ENCODE measurements at places on chromosomes 6 and 20.

GRCh38 chr6:83868639-83869038, 9.2 kb downstream of the CYB5R4 start:
- DNase-seq = no peak

- DNase-seq = no peak
These were observed 88.6 kb downstream of the ERMARD start for GRCh38 chr6:169839898-169840631.

- DNase-seq = no peak
These were observed 39.4 kb downstream of the ZBTB46 start for GRCh38 chr20:63791497-63792156.

- DNase-seq = no peak
These were observed 17.2 kb downstream of the C6orf132 start for GRCh38 chr6:42125231-42125630.

DNA sequence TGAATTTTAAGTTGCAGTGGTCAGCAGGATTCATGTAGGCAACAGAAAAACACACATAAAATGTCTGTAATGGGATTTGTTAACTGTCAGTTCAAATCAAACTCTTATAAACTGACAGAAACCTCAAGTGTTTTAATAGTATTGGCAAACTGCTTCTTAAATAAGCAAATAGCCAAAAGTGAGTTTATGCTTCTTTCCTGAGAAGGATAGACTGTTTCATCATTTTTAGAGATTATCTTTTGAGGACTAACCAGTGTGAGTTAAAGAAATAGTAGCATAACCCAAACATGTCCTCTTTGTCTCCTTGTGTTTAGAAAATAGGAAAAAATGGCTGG, 68.0 kb downstream of the AIG1 start:
- DNase-seq = no peak

DNA sequence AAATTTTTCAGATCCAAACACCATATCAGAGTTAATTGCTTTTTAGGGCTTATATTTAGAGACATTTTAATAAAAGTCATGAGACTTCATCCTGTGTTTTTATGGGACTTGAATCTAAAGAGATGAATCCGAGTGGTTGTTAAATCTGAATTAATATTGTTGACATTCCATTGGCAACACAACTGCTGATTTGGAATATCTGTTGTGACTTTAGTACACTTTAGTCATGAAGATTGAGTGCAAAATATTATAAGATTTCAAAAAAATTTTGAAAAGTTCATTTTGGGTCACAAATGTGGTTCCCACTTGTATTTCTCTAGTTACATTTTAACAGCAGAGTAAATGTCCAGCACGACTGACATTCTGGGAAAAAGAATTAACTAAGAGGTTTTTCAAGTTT, 442.7 kb upstream of the HSF2 start:
- no peak for DNase-seq

DNA sequence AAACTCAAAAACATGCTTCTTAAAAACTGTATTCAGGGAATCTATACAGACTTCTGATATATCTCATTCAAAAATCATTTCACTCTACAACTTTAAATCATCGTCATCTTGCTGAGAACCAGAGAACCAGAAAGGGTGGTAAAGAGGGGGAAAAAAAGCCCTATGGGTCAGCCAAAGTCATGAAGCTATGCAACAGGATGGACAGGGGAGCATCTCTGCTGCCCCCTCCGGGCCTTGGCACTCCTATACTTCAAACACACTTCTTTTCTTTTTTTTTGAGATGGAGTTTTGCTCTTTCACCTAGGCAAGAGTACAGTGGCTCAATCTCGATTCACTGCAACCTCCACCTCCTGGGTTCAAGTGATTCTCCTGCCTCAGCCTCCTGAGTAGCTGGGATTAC, 73.5 kb upstream of the NFATC2 start:
- DNase-seq = no peak

DNA sequence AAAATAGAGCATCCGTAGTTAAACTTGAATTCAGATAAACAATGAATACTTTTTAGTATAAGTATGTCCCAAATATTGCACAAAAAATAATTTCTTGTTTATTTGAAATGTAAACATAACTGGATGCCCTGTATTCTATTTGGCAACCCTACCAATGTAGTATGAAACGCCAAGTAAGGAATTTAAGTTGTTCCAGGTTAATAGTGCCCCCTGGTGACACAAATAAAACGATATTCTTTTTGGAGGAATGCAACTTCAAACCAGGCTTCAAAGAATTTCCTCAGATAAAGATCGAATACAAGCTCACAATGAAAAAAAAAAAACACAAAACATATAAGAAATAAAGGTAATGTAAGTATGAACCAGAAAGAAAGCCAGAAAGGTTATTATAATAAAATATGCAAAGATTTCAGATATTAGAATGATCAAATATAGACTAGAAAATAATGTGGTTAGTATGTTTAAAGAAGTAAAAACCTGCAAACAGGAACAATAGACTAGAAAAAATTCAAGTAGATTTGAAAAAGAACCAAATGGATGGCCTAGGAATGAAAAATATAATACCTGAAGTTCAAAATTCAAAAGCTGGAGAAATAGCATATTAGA, 18.4 kb upstream of the AKAP7 start:
- DNase-seq = no peak

DNA sequence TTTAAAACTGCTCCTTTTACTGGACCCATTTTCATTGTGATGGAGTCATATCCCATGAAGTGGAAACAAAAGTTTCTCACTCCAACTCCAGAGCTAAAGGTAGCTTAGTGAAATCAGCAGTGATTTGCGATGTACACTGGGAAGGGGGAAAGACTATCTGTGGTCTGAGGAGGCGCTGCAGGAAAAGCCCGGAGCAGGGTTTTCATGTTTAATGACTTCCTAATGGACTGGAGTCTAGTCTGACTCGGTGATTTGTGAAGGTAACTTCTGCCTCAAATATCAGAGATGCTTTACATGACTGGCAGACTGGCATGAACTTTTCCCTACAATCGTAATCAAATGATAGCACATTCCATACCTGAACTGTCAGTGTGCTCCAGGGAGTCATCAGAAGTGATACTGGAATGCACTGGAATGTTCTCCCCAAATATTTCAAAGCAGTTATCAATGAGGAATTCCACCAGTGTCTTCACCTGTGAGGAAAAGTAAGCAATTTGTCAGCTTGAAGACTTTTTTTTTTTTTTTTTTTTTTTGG, 7.0 kb downstream of the TAGAP start:
- DNase-seq = no peak

DNA sequence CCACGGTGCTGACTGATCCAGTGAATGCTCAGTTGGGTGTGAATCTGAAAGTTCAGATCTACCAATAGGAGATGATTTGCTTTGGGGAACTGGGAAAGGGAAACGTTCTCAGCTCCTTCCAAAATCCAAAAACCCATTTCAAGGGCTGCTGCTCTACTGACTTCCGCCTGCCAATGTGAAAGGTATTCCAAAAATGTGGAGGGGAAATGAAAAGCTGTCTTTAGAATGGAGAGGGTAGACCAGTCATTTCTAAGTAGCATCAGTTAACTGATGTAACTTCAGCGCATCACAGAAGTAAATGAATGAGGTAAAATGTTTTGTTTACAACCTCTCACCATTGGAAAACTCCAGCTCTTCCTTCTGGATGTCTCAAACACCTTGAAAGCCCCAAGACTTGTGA, 19.6 kb upstream of the EYA2 start:
- no peak for DNase-seq

- no peak for DNase-seq
These were observed 100.0 kb downstream of the SLC35B3 start for GRCh38 chr6:8335381-8335780.

GRCh38 chr6:37047689-37048402, 42.4 kb downstream of the FGD2 start:
- DNase-seq = no peak

DNA sequence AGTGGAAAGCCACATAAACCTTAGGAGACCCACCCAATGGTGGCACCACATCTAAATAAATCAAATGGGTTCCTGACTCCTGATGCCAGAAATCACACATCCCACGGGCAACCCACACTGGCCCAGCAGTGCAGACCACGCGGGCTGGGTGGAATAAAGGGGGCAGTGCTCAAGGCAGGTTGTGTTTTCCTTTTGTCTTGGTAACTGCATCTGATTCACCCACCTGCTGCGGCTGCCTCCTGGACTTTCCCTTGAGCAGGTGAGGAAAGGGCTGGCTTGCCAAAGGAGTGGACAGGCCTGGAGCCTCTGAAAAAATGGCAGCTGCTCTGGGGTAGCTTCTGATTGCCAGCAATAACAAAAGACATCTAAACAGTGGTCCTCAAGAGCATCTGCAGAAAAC, 119.5 kb upstream of the KCNK16 start:
- DNase-seq = no peak

DNA sequence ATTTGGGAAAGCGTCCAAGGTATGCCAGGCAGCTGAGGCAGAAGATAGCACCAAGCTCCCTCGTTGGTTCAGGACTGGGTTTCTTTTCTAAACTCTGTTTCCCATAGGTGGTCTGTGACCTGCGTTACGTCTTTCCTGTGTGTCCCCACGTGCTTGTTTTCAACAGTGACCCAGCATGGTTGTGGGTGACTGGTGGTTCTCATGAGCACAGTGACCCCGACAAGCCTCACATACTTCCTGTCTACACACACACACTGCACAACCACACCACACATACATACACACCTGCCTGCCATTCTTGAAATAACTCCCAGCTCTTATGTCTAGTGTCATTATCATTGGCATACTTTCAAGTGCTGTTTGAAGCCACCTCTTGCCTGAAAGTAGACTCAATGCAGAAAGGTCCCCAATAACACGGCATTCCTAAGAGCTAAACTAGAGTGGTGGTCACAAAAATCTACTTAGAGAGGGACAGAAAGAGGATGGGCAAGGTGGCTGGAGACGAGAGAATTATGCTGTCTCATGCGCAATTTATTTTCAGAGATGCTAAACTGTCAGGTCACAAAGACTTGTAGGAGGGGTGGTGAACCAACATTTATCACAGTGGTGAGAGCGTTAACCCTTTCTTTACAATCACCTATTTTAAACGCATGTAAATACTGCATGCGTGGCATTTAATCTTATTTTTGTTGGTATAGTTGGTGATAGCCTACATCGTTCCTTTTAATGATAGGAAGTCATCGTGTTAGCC, 66.7 kb downstream of the GCNT2 start:
- DNase-seq = no peak
